Tibial artery (tissue), 4 donors: ENCODE measurements at places on chromosomes 13 and 19.
A peak's percentile ranks its signal among the peaks of the same experiment; 100 is the strongest.

GRCh38 chr13:48909056-48909389 lies 66.7 kb upstream of the FNDC3A start:
- H3K27me3 ChIP-seq = no peaks in the 10 kb centered on the region
- DNase-seq = no peak
- H3K4me3 ChIP-seq = no peak overlapping the region
- H3K27ac ChIP-seq = peak overlapping the region; percentile 29

DNA sequence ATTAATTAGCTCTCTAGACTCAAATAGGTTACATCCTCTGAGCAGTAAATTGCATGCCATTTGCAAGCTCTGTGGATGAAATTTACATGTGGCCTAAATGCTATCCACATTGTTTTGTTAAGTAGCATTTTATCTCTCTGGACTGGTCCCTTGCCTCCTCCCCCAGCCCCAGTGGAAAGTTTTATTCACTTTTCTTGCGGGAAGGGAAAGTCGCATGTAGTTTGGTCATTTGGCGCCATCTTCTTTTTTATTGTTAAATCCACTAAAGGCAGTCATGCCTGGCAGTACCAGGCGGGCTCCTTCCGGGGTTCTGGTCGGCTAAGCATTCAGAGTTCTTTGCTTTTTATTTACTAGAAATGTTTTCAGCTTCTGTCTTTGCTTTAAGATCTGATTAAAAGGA lies 188.7 kb downstream of the TM9SF2 start:
- H3K27me3 ChIP-seq = no peaks in the 10 kb centered on the region
- no peak overlapping the region for H3K27ac ChIP-seq
- DNase-seq = no peak
- peaks cover 18% of the 10 kb centered on the region for H3K4me1 ChIP-seq
- H3K36me3 ChIP-seq = no peaks in the 10 kb centered on the region
- H3K4me3 ChIP-seq = no peak overlapping the region

DNA sequence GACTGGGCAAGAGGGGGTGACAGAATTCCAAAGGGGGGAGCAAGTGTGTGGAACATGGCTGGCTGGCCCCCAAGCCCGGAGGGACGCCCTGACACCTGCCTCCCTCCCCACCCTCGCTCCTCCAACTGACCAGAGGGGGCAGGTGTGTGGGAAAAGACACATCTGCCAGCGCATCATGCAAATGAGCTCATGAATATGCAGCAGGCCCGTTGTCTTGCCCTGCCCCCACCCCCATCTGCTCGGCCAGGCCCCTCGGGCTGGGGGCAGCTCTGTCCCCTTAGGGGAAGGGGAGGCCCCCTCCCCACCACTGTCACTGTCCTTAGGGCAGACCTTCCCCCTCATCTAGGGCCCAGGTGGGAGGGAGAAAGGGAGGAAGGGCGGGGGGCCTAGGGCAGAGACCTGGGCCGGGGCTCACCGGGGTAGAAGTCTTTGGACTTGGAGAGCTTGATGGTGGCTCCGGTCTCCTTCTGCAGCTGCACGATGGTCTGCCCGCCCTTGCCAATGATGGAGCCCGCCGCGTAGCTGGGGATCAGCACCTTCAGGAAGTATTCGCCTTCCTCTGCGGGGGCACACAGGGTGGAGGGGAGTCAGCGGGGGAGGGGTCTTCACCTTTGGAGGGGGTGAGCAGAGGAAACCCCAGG lies 12.9 kb downstream of the NOVA2 start:
- no peak overlapping the region for H3K4me3 ChIP-seq
- no peaks in the 10 kb centered on the region for H3K4me1 ChIP-seq
- no peak for DNase-seq
- H3K36me3 ChIP-seq = no peaks in the 10 kb centered on the region
- no peaks in the 10 kb centered on the region for H3K27me3 ChIP-seq

- no peaks in the 10 kb centered on the region for H3K27me3 ChIP-seq
- no peaks in the 10 kb centered on the region for H3K36me3 ChIP-seq
- no peak overlapping the region for H3K27ac ChIP-seq
- H3K4me1 ChIP-seq = no peaks in the 10 kb centered on the region
These were observed 571.1 kb upstream of the ARGLU1 start for GRCh38 chr13:107139006-107139405.

DNA sequence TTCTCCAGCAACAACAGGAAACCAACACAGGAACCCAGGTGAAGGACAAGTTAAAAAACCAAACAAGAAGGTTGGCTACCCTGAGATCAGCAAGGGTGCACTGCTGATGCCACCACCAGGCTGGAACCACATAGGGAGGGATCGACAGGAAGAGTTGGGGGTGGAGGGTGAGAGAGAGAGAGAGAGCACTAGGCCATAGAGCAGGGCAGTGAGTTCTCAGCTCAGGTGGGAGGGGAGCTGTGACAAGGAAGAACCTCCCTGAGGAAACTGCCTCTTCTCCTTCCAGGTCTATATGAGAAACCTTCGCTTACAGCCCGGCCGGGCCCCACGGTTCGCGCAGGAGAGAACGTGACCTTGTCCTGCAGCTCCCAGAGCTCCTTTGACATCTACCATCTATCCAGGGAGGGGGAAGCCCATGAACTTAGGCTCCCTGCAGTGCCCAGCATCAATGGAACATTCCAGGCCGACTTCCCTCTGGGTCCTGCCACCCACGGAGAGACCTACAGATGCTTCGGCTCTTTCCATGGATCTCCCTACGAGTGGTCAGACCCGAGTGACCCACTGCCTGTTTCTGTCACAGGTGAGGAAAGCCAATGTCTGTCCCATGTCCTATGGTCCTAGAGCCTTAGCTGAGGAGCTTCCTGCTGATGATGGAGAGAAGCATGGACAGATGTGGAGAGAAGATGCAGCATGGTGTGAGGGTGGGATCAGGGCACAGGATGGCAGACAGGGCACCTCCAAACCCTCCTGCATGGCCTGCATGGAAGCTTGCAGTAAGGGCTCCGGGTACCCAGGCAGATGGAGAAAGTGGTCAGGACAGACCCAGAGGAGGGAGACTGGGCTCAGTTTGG lies 2.5 kb downstream of the KIR2DL4 start:
- H3K36me3 ChIP-seq = no peaks in the 10 kb centered on the region
- H3K27ac ChIP-seq = no peak overlapping the region
- H3K27me3 ChIP-seq = no peaks in the 10 kb centered on the region
- no peak for DNase-seq

DNA sequence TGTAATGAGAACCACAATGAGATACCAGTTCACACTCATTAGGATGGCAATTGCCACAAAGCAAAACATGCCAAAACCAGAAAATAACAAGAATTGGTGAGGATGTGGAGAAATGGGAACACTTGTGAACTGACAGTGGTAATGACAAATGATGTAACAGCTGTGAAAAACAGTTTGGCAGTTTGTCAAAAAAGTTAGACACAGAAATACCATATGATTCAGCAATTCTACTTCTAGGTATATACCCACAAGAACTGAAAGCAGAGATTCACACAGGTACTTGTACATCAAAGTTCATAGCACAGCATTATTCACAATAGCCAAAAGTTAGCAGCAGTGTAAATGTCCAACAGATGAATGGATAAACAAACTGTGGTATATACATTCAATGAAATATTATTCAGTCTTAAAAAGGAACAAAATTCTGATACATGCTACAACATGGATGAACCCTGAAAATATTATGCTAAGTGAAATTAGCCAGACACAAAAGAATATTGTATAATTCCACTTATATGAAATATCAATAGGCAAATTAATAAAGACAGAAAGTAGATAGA lies 96.5 kb downstream of the UGGT2 start:
- H3K4me3 ChIP-seq = no peak overlapping the region
- H3K27ac ChIP-seq = no peak overlapping the region
- no peaks in the 10 kb centered on the region for H3K27me3 ChIP-seq
- peaks cover 11% of the 10 kb centered on the region for H3K36me3 ChIP-seq

- H3K36me3 ChIP-seq = no peaks in the 10 kb centered on the region
- DNase-seq = no peak
- no peaks in the 10 kb centered on the region for H3K4me1 ChIP-seq
- no peak overlapping the region for H3K27ac ChIP-seq
- peaks cover 10% of the 10 kb centered on the region for H3K27me3 ChIP-seq
These were observed 15.2 kb upstream of the MTIF3 start for GRCh38 chr13:27465611-27466010.

DNA sequence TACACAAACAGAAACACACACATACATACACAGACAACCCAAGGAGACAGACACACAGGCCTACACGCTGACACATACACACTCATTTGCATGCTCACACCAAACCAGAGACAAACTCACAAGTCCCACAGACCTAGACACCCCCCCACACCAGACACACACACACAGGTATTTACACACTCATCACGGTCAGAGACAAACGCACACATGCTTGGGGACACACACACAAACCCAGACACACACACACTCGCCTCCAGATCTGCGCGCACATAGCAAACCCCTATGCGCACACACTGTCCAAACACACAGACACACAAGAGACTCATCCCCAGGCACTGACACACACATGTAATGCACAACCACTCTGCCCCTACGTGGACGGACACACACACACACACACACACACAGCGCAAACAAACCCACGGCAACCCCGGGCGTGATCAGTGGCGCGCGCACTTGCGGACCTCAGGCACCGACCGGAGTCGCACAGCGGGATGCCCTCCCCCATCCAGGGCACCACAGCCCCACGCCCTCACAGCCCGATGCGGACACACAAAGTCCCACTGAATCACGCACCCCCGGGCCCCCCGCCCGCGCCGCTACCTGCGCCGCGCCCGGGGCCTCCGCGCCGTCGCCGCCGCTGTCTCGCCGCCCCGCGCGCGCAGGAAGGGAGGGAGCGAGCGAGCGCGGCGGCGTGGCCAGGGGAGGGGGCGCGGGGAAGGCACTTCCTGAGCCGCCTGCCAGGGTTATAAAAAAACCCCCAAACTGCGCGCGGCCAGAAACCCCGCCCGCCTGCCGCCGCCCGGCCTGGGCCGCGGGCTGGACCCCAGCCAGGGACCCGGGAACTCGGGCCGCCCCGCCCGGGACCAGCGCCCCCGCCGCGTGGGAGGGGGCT lies at the start of gene ADAMTS10:
Gene ADAMTS10, minus strand, starts transcription at position 675 of the 895 bp plus-strand sequence. CDS start 5,005 bp downstream, outside the sequence.
- DNase-seq = peak; percentile 78
- peak within 1 kb of the TSS; percentile 89 for H3K27ac ChIP-seq
- H3K4me3 ChIP-seq = peak within 1 kb of the TSS; percentile 86
- no peaks in the 10 kb centered on the region for H3K27me3 ChIP-seq

DNA sequence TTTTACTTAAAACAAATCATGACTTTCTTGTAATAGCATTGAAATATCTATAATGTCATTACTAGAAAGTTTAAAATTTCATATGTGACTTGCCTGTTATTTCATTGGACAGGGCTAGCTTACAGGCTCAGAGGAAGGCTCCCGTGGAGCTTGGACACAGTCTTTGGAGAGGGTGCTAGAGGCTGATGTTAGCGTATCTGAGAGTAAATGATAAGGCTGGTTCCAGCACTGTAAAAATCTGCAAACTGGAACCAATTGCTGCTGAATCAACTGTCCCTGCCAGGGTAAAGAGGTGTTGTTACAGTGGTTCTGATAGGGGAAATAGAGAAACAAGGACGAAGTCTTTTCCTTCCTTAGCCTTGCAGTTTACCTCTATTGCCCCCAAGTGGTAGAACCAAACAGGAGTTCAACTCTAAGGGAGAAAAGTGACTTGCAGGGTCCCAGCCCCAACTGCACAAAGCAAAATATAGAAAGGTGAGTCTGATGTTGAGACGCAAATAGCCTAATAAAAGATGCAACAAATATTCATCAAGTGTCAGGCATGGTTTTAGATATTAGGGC lies 901.7 kb downstream of the DIAPH3 start:
- no peaks in the 10 kb centered on the region for H3K4me1 ChIP-seq
- H3K27ac ChIP-seq = no peak overlapping the region
- DNase-seq = no peak
- H3K27me3 ChIP-seq = no peaks in the 10 kb centered on the region
- no peak overlapping the region for H3K4me3 ChIP-seq

DNA sequence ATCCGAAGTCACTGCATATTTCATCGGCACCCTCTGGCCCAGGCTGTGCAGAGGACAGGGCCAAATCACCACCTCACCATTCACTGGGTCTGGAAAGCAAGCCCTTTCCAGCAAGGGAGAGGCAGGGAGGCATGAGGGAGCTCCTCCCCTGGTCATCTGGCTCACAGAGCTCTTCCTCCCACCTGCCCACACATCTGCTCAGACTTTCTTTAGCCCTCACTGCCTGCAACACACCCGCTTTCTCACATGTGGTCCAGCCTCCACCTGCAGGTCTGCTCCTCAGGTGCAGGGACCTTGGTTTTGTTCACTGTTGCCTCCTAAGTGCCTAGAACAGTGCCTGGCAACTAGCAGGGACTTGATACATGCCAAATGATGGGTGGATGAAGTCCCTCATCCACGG lies 21.0 kb upstream of the SLC35E1 start:
- no peaks in the 10 kb centered on the region for H3K36me3 ChIP-seq
- no peak overlapping the region for H3K27ac ChIP-seq
- H3K27me3 ChIP-seq = no peaks in the 10 kb centered on the region
- no peak for DNase-seq
- H3K4me3 ChIP-seq = no peak overlapping the region
- peaks cover 28% of the 10 kb centered on the region for H3K4me1 ChIP-seq

DNA sequence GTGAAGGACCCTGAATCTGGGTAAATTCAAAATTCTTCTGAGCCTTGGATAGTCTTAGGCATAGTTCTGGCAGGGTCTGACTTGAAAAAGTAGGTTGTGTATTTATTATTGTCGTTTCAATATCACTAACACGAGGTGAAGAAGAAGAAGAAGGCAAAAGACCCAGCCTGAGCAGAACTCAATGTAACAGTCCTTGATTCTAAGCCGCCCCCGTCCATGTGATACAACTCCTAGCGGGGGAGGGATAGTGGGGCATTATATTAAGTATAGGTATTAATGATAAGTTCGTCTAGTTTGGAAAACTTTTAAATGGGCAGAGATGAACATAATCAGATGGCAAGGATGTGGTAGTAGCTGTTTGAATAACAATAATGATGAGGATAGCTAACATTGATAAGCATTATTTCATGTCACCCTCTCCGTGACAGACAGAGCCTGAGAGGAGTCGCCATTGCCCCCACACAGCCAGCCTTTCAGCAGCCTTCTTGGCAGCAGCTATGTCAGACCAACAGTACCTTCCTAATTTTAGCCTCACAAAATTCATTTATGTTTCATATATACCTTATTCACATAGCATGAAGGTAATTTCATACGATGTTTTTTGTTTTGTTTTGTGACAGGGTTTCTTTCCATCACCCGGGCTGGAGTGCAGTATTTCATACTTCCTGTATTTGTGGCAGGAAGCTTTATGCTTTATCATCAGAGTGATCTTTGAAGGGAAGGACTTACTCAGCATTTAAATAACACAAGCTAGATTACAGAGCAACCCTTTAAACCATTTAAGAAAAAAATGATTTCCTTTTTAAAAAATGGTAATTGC lies 64.4 kb upstream of the NPAS1 start:
- H3K4me3 ChIP-seq = no peak overlapping the region
- no peaks in the 10 kb centered on the region for H3K36me3 ChIP-seq
- no peak overlapping the region for H3K27ac ChIP-seq
- peaks cover 34% of the 10 kb centered on the region for H3K4me1 ChIP-seq
- no peaks in the 10 kb centered on the region for H3K27me3 ChIP-seq
